Activated T-cell treated with anti-CD3 and anti-CD28 coated beads, Interleukin-2, amount 50 U/mL, for 24 hours (primary cell): ENCODE measurements at places on chromosomes 11 and 22.

GRCh38 chr11:117911694-117912093 is 17.5 kb downstream of the TMPRSS13 start:
- DNase-seq, result peak; percentile 8

DNA sequence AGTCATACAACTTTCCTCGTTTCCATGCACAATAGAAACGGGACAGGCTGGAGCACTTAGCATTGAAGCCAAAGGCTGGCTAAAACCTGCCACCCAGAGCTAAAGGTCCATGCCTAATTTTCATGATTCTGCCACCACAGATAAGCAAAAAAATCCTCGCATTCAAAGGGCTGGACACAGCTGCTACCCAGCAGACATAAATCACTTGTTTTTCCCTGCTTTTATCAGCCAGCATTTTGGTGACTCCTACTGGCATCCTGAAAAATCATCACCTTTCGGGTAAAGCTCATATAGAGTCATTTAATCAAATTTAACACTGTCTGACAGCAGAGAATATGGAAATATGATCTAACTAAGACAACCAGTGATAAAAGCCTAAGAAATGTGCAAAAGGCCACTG is 37.9 kb downstream of the ALG9 start:
- DNase-seq, result no peak

DNA sequence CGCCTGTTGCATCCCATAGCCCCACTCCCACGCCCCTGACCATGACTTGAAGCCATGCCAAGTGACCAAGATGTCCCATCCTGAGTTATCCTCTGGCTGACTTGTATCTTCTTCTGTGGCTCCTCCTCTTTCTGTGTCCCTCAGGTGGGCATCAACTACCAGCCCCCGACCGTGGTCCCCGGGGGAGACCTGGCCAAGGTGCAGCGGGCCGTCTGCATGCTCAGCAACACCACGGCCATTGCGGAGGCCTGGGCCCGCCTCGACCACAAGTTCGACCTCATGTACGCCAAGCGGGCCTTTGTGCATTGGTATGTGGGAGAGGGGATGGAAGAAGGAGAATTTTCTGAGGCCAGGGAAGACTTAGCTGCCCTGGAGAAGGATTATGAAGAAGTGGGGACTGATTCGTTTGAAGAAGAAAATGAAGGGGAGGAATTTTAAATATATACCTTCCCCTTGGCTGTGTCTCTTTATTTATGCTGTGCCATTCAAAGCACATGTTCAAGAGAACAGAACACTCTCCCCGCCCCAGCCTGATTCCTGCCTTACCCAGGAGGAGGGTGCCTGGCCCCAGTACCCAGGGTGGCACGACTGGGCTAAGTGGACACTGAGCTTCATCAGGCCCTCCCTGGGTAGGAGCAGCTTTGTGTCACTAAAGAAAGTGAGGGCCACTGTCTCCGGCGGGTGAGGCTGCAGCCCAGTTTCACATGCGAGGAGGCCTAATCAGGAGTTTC is 19.1 kb upstream of the USP18 start:
- DNase-seq, result no peak

DNA sequence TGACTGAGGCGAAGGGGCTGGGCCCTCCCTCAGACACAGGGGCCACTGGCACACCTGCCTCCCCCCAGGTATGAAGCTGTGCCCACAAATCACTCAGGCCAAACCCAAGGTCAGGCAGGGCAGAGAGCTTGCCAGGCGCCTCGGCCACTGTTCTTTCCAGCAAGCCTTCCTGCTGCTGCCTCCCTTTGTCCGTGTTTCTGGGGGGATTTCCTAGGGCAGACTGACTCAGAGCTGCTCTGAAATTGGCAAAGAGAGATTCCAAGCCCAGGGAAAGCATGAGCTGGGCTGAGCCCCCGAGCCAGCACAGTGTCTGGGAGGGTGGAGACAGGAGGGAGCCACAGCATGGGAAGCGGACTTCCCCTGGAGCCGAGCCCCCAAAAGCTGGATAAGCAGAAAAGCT is 33.2 kb downstream of the PPP2R1B start:
- no peak for DNase-seq

DNA sequence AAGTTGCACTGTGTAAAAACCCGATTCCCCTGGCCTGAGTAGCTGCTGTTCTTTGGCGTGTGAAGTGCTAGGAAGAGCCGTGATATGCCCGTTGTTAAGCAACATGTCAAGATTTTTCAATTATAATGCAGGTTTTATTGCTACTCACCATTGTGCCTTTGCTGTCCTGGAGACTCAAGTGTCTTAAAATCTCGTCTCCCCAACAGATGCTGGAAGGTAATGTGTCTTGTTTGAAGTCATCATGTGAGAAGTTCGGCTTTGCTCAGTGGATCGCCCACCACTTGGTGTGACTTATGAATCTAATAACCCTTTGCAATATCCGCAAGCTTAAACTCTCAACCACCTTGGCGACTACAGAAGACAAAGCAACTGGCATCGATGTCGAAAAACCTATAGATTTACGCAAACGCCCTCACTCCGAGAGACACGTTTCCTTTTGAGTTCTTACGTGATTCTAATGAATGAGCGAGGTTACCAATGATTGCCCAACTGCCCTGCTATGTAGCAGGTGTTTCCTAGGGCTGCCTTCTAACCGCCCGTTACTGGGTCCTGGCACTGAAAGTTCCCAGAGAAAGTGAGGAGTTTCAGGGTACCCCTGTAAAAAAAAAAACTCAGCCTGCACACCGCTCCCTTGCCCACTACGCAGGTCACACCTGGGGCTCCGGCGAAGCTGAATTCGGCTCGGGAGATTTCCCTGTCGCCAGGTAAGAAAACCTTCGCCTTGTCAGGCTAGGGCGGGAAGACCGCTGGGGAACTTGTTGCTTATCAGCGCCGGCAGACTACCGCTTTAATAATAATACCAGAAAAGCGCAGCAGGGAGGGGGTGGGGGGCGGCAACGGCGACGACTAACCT is 21.2 kb upstream of the BDNF start:
- no peak for DNase-seq

DNA sequence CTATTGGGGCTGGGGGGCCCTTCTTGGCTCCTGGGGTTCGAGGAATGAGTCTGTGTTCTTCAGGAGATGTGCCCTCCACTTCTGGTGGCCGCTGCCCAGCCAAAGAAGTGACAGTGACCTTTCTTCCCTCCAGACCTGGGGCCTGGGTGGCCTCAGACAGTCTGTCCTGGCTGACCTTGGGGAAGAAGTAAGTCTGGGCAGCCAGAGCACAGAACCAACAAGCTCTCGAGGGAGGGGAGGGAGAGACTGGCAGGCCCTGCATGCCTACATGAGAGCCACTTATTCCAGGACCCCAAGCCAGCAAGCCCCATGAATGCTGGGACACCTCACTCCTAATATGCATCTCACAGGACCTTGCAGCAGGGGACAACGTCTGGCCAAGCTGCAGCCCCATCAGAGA is 27.1 kb upstream of the STK33 start:
- DNase-seq, result no peak

DNA sequence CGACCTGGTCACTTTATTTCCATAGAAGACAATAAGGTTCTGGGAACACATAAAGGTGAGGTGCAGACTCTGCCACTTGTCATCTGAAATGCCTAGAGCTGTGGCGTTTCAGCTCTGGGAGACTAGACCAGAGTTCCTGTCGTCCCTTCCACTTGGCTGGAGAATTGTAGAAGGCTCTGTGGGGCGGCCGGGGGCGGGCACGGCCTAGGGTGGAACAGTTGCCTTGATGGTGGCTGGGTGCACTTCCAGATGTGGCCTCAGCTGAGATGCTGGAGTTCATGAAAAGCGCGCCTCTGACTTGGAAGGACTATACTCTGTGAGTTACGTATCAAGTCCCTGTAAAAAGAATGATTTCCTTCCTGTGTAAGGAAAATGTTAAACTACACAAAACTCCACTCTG is 16.8 kb downstream of the TRMU start:
- no peak for DNase-seq

DNA sequence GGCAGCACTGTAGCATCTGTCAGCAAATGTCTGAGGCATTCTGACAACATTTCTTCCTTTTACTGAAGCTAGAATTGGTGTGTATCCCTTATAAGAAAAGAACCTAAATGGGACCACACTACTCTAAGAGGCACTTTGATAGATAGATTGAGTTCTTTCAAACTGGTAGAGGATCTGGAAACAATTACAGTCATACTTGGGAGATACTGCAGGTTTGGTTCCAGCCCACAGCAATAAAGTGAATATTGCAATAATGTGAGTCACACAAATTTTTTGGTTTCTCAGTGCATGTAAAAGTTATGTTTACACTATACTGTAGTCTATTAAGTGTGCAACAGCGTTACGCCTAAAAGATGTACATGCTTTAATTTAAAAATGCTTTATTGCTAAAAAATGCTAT is 96.9 kb downstream of the SBF2 start:
- no peak for DNase-seq

DNA sequence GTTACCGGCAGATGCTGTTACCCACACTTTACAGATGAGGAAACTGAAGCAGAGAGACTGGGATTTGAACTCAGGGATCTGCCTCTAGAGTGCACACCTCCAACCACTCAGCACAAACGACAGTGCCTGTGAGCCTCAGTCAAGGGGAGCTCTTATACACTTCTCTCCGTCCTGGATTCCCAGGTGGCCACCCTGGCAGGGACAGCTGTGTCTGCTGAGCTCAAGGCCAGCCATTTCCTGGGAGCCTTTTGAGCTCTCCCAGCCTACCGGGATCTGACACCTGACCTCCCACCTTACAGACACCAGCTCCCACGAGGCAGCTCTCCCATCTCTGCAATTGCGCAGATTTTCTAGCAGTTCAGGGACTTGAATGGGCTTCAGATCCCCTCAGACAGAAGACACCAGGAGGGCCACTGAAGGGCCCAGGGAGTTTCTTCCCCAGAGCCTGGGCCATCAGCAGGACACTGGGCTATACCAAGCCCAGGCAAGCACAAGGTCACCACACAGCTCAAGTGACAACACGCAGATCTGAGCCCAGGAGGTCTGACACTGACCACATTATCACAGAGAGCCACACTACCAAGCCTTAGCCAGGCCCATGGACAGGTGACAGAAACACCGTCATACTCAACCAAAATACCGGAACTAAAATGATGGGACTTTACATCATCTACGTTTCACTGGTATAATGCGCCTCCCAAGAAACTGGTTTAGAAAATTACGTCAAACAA is 17.1 kb downstream of the PDGFB start:
- DNase-seq, result no peak

GRCh38 chr11:1765871-1766718 is 2.4 kb upstream of the CTSD start:
- no peak for DNase-seq

GRCh38 chr11:117908109-117908895 is 20.9 kb downstream of the TMPRSS13 start:
- DNase-seq, result peak; percentile 21

- DNase-seq, result no peak
Measured at GRCh38 chr11:125053167-125053566, 9.9 kb upstream of the SLC37A2 start.

DNA sequence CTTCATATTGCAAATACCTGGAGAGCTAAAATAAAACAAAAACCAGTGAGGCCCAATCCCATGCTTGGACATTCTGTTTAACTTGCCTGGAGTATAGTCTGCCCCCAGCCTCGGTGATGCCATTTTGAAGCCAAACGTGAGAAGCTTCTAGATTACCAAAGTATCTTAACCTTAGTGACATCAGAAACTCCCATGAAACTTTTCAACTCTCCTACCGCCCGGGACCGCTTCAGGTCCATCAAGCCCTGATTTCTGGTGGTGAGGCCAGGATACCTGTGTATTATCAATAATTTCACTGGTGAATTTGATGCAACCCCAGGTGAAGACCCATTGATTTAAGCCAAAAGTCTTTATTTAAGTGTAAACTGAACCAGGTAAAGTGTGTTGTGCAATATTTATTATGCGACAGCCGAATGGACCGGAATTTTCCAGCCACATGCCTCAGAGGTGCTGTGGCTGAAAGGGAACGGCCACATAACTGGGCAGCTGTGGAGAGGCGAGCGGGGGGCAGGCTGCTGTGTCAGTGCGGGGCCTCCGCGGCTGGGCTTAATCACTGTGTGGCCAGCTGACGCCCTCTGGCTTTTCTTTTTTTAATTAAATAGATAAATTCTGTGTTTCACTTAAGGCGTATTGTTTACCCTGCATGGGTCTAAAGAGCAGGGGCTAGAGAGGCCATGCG is 385.5 kb upstream of the B3GAT1 start:
- DNase-seq, result no peak

DNA sequence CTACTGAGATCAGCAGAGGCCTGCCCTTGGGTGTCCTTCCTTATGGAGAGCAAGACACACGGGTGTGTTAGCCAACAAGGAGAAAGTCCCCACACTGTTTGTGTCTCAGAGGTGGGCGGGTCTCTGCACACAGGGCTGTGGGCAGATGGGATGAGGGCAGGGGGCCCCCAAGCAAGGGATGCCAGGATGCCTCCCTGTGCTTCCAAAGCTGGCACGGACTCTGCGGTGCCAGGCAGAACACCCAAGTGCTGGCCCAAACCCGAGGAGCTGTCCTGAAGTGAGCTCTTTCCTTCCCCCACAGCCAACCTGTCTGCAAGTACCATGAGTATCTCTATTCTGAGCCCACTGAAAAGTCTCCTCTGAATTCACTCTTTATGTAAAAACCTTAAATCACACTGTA is 273.3 kb downstream of the CTTN start:
- no peak for DNase-seq

- DNase-seq, result no peak
Measured at GRCh38 chr11:33734441-33735270, 1.6 kb downstream of the CD59 start.

DNA sequence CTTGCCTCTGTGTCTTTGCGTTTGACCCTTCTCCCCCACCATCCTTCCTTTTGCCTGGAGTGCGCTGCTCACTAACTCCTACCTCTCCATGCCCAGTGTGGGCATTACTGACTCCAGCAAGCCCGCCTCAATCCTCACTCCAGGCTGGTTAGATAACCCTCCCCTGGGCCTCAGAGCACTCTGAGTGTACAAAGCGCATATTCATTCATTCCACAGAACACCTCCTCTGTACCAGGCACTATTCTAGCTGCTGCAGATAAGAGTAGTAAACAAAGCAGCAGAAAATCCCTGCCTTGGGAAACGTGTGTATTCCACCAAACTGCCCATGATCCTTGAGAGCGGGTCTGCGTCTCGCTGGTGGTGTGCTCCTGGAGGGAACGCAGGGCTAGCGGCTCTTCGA is 3.2 kb downstream of the SLC22A8 start:
- DNase-seq, result no peak

GRCh38 chr11:27012234-27012921 is 18.5 kb downstream of the FIBIN start:
- no peak for DNase-seq

DNA sequence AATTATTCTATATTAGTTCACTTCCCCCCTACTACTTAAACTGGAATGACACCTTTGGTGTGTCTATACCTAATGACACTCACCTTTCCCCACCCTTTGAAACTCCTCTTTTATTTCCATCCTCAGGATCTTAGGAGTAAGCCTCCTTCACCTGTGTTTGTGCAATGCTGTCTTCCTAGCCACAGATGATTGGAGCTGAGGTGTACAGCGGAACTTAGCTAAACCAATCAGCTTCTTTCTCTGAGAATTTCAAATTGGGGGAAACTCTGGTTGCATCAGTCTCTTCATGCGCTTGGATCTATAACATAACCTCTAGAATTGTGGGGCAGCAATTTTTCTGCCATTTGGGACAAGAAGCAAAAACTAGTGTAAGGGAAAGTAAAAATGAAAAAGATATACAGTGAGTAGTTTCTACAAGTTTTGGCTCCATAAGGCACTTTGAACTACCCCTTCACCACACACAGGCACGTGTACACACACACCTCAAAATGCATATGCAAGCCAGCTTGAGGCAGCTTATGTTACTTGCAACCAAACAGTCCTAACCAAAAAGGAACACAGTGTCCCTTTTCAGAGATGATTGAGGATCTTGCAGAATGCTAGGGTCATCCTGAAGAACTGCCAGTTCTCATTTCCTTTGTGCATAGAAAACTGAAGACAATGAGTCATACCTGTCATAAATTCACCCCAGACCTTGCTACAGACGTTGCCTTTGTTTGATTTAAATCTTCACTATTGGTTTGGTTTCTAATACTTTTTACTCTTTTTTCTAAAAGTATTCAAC is 36.0 kb upstream of the LDLRAD3 start:
- DNase-seq, result no peak
